HFFc6 (cell line): ENCODE measurements at places on chromosomes 3 and 15. TPM values are rescaled to one million over a fixed set of nuclear protein-coding genes. Genes with fewer than 3 reads are reported as not detected.

- DNase-seq: peak; percentile 41
Measured at GRCh38 chr3:43243590-43244587, 42.5 kb upstream of the SNRK start.

GRCh38 chr3:170656284-170656683 lies 70.4 kb upstream of the SLC7A14 start:
- DNase-seq: no peak

DNA sequence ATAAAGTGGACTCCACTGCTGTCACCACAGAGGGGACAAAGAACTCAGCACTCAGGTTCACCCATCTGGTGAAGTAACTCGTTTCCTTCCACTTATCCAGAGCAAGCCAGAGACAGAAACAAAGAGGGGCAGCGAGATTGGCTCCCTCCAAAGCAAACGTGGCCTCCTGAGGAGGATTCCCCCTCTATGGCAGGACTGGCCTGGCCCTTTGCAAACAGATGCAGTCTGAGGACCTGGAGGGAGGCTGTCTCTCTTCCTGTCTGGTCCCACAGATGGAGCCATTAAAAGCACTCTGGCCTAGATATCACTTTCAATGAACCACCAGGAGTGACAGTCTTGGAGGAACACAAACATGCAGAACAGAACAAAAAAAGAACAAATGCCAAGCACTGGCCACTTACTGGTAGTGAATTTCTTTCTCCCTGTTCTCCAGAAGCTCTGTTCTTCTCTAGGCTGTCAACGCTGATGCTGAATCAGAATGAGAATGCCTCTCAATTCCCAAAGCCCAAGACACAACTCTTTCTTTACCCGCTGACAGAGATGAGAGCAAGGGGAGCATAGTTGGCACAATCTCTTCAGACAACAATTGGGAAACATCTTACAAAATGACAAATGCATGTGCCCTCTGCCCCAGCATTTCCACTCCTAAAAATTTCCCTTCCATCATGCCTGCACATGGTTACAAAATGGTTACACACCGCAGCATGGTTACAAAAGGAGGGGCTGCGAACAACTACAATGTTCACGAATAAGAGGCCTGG lies 14.3 kb downstream of the KLHL25 start:
- no peak for DNase-seq

DNA sequence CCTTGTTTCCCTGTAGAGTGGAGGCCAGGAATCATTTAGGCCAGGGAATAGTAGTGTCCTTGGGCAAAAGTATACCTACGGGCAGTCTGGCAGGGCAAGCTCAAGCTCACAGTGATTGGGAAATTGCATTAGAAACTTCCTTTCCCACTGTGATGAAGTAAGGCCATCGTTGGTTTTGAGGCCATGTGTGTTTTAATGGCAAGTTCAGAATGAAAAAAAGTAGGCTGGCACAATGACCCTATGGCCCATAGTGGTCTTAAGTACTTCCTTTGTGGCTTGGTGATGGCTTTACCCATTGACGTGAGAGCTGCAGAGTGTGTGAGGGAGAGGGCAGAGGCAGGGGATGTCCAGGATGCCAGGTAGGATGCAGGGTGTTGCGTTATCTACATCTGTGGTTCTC lies 28.8 kb downstream of the LIMD1 start:
- no peak for DNase-seq

DNA sequence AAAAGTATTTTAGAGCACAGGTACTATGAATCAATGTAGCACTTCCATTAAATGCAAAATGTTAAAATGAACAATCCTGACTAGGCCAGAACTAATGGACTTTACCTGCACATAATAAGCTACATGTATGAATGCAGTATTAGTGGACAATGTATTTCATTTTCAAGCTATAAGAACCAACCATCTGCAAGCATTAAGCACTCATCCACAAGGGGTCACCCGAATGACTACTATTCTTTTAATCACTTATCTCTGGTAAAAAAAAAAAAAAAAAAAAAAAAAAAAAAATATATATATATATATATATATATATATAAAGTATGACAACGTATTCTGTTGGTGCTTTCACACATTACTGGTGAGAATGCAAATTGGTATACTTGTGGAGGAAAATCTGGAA lies 7.2 kb downstream of the HERC1 start:
- DNase-seq: peak; percentile 41

DNA sequence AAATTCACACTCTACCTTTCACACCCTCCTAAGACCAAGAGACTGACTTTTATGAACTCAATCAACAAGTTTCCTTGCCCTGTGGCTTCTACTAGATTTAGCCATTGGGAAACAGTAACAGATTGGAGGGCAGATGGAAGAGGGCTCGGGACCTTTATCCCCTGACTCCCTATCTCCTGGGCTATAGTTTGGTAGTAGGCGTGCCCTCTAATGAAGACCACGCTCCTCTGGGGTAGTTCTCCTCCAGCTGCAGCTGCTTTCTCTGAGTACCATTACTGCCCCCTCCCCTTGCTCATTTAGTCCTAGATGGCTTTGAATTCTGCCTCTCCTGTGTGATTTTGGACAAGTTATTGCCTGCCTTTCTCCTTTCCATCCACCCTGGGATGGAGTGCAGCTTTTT lies 33.3 kb downstream of the FMN1 start:
- DNase-seq: no peak

DNA sequence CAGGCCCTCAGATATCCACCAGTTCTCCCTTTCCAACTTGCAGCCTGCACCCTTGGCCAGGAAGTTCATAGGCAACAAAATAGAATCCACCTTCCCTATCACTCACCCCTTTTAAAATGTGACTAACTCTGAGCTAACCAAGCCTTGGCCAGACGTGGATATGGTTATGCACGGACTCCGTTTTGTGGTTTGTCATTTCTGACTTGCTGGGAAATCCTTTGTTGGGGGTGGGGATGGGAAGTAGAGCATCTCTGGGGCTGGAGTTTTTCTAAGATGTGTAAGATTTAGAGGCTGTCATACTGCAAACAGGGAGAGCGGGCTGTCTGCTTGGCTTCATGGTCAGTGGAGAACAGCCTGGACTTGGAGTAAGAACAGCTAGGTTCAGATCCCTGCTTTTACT lies 62.6 kb downstream of the SMAD3 start:
- DNase-seq: peak; percentile 98

DNA sequence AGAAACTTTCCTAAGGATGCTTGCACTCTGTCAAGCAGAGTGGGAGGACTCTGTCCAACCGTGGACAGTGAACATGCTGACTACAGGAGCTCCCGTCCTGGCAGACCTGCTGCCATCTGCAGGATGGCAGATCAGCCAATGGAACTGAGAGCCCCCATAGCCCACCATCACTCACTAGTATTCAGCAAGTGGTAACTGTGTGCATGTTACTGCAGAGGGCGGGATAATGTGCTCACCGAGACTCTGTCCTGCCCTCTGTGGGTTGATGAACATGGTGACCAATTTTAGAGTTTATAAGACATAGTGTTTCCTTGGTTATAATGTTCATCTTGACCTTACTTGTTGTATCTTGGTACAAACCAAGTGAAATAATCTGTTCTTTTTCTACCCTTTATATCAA lies 11.5 kb downstream of the CSPG5 start:
- no peak for DNase-seq

GRCh38 chr15:82530606-82531379 lies 9.5 kb downstream of the RPS17 start:
- peak; percentile 61 for DNase-seq

DNA sequence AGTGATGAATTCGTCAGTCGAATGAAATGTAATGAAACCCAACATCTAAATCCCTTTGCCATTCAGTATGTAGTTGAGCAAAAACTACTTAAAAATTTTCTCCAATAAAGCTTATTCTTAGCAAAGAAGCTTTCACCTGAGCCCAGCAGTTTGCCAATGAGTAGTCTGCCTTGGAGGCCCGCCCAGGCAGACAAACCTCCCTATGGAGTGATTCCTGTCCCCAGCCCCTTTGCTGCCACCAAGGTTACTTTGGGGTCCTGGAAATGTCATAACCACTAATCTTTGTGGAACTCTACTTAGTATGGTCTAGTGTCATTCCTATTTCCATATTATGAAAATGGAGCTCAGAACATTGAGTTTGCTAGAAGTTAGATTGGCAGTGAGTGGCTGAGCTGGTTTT lies 12.1 kb downstream of the UBAP1L start:
- DNase-seq: no peak

DNA sequence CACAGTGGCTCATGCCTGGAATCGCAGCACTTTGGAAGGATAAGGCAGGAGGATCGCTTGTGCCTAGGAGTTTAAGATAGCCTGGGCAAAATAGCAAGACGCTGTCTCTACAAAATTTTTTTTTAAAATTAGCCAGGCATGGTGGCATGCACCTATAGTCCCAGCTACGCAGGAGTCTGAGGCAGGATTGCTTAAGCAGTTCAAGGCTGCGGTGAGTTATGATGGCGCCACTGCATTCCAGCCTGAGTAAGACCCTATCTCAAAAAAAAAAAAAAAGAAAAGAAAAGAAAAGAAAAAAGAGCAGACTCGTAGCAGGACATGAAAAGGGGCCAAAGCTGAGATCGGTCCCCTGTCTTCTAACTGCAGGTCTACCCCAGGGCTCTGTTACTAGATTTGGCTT lies 18.9 kb downstream of the SRGAP3 start:
- DNase-seq: no peak

GRCh38 chr3:140523600-140523999 lies 154.3 kb upstream of the TRIM42 start:
- no peak for DNase-seq

- DNase-seq: no peak
Measured at GRCh38 chr15:89916660-89917059, 3.9 kb upstream of the ARPIN start.

- no peak for DNase-seq
Measured at GRCh38 chr15:33468740-33469139, 158.0 kb downstream of the RYR3 start.

GRCh38 chr15:55522742-55523450 lies 14.9 kb upstream of the DNAAF4 start:
- DNase-seq: no peak

DNA sequence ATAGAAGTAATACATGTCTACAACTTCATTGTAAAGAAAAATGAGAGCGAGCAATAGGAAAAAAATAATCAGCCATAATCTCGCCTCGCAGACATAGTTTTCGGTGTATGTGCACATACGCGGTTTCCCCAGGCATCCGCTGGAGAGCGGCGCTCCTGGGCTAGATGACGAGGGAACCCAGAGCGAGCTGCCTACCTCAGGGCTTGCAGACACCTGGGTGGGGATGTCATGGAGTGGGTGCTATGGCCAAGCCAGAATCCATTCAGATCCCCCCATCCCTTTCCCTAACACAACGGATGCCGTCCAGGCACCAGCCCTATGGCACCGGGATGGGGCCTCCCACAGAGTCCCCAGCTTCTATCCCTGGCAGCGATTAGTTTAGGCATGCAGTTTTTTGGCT lies 4.5 kb upstream of the CFAP100 start:
- DNase-seq: no peak

DNA sequence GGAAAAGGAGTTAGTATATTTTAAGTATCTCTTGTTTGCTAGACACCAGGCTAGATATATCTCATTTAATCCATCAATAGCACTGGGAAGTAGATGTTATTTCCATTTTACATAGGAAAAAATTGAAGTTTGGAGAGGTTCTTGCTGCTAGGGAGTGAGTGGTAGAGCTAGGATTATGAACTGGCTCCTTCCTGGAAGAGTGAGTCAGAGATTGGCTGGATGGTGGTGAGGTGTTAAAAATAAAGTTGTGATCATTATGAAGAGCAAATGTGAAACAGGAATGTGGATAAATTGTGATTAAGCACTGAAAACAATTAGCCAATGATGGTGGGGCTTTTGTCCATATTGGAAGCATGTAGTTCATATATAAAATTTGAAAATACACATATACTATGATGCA lies 234.2 kb downstream of the WNT5A start:
- peak; percentile 33 for DNase-seq

GRCh38 chr3:155231792-155232191 lies 61.7 kb downstream of the STRIT1 start:
- no peak for DNase-seq

DNA sequence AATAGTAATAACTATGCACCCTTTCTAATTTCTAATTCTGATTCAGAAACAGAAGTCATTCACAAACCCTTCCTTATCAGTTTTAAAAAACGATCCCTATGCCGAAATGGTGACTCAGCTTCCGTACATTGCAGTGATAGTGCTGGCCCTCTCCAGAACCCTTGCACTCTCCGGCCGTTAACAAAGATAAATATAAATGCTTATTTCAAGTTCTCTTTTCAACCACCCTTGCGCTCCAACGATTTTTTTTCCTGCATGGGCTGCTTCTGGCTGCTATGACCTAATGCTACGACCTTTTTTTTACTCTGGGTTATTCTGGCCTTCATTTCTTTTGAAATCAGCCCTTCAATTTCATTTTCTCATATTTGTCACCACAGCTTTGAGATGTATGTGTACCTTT lies 646.2 kb downstream of the NTRK3 start:
- DNase-seq: no peak

DNA sequence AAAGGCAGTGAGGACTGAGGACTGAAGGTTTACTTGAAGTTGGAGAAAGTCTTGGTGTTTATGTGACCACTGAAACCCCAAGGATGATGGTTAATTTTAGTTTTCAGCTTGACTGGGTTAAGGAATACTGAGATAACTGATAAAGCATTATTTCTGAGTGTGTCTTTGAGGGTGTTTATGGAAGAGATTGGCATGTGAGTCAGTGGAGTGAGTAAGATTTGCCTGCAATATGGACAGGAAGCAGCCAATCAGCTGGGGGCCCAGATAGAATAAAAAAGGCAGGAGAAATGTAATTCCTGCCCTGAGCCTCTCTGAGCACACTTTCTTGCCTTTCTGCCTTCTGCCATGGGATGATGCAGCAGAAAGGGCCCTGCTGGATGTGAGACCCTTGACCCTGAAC lies 92.4 kb downstream of the KBTBD8 start:
- DNase-seq: peak; percentile 48

- DNase-seq: no peak
Measured at GRCh38 chr3:15399970-15400369, 27.4 kb downstream of the METTL6 start.

- DNase-seq: no peak
Measured at GRCh38 chr3:116661196-116661595, 48.4 kb upstream of the TUSC7 start.

DNA sequence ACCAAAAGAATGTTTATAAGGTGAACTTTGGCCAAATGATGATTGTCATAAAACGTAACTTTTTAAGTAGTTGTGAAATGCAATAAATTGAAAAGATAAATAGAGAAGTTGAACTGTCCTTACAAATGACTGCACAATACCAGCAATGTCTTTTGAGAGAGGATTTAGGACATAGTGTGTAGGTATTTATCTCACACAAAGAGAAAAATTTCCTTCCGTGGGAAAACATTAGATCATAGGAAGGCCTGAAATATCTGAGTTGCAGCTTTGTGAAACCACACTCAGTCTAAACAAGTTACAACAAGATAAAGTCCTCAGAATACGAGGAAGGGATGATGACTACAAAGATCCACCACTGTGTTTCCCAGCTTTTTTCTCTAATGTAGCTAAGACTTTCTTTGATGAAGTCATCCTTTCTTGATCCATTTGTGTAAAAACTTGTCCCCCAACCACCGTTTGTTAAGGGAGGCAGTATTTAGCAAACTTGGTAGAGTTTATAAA lies 16.0 kb downstream of the ROBO2 start:
- DNase-seq: no peak

CCR1 gene
- not detected in 3 replicates for total RNA-seq

SCN5A gene
- total RNA-seq: not detected in 3 replicates

SPATA12 gene
- not detected in 3 replicates for total RNA-seq

HTR3E gene
- not detected in 3 replicates for total RNA-seq

MOBP gene
- not detected in 2 replicates for total RNA-seq

CADM2 gene
- not detected in 3 replicates for total RNA-seq

FAN1 gene
- 14.0 to 16.5 TPM (median 14.1 TPM) in 3 replicates for total RNA-seq

CLRN1 gene
- not detected in 3 replicates for total RNA-seq

KIF15 gene
- 5.3 to 9.4 TPM (median 8.3 TPM) in 3 replicates for total RNA-seq

STOML1 gene
- total RNA-seq: 23.1 to 30.6 TPM (median 29.3 TPM) in 3 replicates

VILL gene
- total RNA-seq: 3.7 to 4.8 TPM (median 4.1 TPM) in 3 replicates

LCMT2 gene
- total RNA-seq: 5.7 to 9.4 TPM (median 7.4 TPM) in 3 replicates
